ENCODE measurements at places on chromosomes 4 and X.

GRCh38 chr4:93670434-93670833 lies 158.1 kb upstream of the ATOH1 start:
- no peak for DNase-seq

GRCh38 chrX:24928114-24928513 lies 87.7 kb downstream of the ARX start:
- no peak for DNase-seq

DNA sequence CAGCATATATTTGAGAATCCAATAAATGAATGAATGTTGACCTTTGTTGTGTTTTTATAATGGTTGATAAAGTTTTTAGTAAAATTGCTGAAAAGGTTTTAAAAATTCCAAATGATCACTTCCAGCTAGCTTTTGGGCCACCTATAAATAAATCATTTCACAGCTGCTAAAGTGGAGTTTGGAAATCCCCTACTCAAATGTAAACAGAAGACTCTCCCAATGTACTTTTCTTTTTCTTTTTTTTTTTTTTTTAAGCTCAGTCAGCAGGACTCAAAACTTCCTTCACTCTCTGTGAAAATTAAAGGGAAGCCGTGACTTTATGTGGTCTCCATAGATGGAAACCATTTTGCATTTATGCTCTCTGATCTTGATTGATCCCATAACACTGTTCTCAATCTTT lies 45.2 kb downstream of the CXCL13 start:
- DNase-seq = no peak

- DNase-seq = no peak
Measured at GRCh38 chr4:153116291-153116680, 88.0 kb upstream of the TRIM2 start.

DNA sequence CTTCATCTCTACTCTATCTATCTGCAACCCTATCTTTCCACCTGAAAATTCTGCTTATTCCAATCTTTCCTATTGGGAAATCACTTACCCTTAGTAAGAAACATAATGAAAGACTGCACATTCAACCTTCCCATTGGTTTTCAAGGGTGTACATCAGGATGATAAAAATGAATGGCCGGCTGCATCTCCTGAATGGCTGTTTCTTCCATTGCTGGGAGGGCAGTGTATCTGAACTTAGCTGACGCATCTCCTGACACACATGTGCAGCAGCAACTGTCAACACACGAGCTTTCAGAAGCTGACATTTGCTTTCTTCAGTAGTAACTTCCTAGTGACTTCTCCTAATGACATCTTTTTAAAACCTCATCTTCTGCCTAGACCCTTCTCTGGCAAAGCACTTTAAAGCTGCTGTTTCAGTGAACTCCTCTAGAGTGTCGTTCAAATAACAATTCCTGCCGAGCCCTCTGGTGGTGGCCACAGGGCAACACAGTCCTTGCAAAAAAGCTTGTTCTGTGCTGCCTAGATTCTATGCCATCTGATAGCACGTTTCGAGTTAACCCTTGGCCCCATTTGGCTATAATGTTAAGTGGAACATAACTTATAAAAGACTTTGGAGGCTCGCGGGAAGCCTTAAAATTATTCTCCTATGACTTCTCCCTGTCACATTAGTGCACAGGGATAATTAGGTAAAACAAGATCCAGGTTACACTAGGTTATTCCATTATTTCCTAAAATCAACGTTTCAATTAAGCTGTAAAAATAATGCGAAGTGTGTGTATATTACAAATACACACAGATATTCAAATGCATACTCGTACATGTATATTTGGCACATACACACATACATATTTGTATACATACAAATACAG lies 2340.7 kb downstream of the PCDH7 start:
- no peak for DNase-seq

DNA sequence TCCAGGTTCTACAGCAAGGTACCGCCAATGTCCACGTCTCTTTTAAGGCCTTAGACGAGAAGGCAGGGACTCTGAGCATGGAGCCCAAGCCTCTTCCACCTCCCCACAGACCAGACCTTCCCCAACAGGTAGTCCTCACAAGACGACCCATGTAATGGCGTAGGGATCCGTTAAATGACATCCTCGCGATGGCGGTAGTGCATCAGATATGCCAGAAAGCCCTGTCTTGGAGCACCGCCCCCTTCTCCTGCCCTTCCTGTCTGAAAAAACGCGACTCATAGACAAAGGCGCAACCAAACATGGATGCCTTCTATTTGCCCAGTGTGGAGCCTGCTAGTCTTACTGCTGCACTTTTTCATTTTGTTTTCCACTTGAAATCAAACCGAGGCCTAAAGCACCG lies 185.4 kb downstream of the OR13H1 start:
- no peak for DNase-seq

DNA sequence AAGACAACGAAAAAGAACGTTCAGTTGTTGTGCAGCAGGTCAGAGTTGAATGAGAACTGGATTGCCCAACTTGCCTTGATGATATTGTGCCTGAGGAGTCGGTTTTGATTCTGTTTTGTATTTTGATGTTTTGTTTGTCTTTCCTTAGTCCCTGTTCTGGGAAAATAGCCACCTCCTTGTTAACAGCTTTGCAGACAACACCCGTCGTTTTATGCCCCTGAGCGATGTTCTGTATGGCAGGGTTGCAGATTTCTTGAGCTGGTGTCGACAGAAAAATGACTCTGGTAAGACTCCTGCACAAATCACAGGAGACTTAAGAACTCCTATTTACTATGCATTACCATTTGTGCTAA lies 4.5 kb downstream of the BST1 start:
- DNase-seq = no peak

- DNase-seq = no peak
Measured at GRCh38 chr4:16687011-16687410, 211.4 kb downstream of the LDB2 start.

- no peak for DNase-seq
Measured at GRCh38 chr4:1792158-1792831, 798 bp upstream of the FGFR3 start.

DNA sequence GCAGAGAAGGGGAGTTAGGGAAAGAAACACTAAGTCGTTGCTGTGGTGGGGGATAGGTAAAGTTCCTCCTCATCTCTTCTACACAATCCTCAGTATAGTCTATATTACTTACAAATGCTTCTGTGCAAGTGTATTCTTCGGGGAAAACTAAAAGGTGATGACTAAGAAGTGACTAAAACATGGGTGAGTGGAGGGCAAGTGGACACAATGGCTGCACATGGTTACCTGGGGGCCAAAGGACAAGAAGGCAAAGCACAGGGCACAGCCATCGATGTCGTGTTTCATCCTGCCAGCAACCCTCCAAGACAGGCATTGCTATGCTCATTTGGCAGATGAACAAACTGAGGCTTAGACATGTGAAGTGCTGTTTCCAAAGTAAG lies 35.5 kb upstream of the CCKAR start:
- no peak for DNase-seq

DNA sequence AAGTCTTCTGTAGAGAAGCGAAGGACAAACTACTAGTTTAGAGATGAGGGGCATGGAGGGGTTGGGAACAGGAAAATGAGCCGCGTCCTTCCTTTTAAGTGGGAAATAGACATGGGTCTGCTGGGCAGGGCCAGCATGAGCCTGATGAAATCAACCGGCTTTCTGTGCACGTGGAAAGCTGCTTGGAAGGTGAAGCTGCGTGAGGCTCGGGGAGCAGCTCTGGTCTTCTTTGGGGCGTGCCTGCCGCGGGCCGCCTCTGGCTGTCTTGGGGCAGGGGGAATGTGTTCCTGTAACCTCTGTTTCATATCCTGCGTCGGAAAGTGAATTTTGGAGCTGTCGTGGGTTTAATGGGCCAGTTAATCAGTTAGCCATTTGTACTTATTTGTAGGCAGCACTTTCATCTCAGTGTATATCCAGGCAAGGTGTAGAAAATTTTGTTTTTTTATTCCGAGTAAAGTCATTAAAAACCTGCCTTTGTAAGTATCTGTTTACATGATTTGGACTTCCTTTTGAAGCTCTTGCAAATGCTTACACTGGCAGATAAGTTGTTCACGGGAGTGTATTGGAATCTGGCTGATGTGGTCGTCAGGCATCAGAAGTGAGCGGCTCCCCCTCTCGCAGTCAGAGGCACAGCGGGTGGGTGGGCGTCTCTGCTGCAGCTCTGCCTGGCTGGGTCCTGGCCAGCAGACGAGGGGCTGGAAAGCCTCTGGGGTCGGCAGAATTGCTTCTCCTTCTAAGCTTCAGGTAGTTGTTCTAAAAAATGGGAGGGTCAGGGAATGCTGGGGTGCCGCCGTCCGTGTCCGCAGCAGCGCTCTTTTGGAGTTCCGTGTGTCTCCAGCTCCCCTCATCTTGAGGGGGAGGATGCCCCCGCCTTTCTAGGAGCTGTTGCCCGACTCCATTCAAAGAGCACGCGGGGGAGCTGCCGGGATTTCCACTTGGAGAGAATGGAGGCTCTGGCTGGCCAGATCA lies 70.5 kb upstream of the HGFAC start:
- no peak for DNase-seq

GRCh38 chr4:11343536-11343935 lies 85.2 kb downstream of the HS3ST1 start:
- DNase-seq = no peak

DNA sequence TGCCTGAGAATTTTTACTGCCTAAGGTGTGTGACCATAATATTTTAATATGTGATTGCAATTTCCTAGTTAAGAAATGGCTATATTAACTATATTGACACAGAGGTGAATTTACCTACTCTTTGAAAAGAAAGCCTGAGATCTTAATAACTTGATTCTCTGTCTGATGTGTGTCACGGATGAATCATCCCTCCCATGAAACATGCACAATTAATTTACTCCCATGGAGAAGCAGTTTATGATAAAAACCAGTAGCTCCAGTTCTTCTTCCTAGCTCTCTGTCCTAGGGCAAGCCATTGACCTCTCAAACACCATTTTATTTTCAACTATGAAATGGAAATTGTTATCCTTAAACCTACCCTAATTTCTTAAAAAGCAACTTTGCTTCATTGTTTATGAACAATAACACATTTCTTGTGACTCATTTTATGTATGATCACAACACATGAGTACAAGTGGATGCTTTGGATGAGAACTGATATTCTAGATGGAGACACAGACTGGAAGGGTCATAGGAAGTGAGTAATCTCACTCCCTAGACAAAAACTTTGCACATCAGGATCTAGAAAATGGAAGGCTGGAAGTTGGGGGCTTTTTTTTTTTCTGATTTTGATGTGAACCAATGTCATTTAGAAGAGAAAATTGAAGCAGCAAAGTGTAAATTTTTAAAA lies 438.3 kb downstream of the GPAT3 start:
- no peak for DNase-seq

DNA sequence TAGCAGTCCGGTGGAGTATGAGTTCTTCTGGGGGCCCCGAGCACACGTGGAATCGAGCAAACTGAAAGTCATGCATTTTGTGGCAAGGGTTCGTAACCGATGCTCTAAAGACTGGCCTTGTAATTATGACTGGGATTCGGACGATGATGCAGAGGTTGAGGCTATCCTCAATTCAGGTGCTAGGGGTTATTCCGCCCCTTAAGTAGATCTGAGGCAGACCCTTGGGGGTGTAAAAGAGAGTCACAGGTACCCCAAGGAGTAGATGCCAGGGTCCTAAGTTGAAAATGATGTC lies 852 bp downstream of the MAGEH1 start:
- DNase-seq = no peak

GRCh38 chr4:153616006-153616555 lies 68.0 kb upstream of the TLR2 start:
- no peak for DNase-seq

- peak; percentile 14 for DNase-seq
Measured at GRCh38 chr4:154314248-154314647, 177.4 kb downstream of the DCHS2 start.

DNA sequence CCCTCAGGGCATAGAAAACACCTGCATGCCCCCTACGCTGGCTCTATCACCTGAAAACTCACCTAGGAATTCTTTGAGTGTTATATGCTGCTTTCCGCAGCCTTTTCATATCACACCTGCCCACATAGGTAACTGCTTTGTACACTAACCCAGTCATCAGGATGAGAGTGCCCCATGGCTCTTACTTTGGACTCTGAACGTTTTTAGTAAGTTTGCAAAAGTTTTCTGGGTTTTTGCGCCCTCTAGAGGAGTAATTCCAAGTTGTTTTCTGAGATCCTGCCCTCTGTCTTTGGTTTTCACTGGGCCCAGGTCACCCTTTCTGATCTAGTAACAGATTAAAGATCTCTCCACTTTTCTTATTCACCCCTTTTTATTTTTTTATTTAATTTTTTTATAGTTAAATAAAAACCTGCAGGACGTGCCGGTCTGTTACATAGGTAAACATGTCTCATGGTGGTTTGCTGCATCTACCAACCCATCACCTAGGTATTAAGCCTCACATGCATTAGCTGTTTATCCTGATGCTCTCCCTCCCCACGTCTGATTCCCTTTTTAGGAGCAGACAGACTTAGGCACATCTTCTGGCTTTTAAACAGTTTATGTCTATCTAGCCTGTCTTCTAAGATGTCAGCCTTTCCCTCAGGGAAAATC lies 139.2 kb downstream of the NWD2 start:
- no peak for DNase-seq

- DNase-seq = no peak
Measured at GRCh38 chr4:169756971-169757574, 671 bp downstream of the HPF1 start.

- DNase-seq = no peak
Measured at GRCh38 chr4:36237366-36238313, 6.7 kb downstream of the ARAP2 start.

GRCh38 chr4:123235431-123235830 lies 161.2 kb upstream of the SPRY1 start:
- DNase-seq = peak; percentile 67

DNA sequence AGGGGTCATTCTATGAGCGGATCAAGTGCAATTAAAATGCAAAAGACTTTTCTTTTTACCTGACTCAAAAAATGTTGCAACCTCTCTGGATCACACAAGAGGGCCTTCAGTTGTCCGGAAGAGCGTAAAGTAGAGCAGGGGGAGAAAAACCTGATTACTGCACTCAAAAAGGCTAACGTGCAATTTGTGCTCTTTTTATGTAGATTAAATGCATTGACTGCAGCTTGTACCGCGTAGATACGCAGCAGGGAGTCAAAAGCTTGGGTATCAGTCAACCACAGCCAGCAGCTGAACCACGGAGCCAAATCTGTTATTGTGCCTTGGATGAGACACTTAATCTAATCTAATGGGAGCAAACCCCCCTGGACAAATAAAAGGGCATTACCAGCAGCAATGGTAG lies 107.3 kb upstream of the RAI2 start:
- DNase-seq = no peak

- DNase-seq = no peak
Measured at GRCh38 chr4:73721909-73722308, 18.5 kb upstream of the CXCL8 start.

DNA sequence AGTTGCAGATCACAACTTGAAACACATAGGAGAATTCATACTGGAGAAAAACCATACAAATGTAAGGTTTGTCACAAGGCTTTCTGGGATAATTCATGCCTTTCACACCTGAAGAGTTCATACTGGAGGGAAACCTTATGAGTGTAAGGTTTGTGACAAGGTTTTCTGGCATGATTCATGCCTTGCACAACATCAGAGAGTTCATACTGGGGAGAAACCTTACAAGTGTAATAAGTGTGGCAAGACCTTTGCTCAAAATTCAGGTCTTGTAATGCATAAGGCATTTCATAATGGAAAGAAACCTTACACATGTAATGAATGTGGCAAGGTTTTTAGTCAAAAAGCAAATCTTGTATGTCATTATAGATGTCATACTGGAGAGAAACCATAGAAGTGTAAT lies 58.8 kb upstream of the ENPEP start:
- DNase-seq = no peak
